Stimulated activated naive CD4-positive, alpha-beta T cell treated with Interleukin-2 at 50 U/mL for 16 hours (primary cell): ENCODE measurements at places on chromosomes 4 and X.

- DNase-seq = no peak
Observed at GRCh38 chr4:177302371-177303100, 7.1 kb upstream of the NEIL3 start.

DNA sequence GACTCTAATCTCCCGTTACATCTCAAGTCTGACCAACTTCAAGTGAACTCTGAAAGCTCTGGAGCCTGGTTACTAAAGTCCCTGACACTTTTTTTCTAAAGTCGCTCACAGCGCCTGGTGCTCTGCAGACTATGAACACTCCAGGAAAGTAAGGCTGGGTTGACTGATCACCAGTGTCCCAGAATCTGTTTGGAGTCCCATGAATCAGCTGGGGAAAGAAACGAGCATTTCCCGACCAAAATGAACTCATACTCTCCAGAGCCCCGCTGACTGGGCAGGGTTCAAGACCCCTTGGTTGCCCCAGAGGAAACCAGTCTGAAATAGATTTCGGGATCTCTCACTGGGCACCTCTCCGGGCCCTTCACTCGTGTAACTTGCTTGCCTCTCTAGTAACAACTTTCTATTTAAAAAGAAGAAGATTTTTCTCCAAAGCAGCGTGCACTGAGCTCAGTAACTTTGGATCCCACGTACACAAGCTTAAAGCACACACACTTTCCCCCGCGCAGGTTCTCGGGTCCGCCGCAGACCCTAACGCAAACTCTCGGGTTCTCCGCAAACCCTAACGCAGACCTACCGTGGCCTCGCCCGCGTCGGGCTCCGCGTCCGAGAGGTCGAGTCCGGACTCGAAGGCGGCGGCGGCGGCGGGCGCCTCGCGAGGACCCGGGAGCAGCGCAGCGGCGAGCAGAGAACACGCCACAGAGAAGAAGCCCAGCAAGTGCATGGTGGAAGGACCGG, 964 bp downstream of the VEGFC start:
- no peak for DNase-seq

DNA sequence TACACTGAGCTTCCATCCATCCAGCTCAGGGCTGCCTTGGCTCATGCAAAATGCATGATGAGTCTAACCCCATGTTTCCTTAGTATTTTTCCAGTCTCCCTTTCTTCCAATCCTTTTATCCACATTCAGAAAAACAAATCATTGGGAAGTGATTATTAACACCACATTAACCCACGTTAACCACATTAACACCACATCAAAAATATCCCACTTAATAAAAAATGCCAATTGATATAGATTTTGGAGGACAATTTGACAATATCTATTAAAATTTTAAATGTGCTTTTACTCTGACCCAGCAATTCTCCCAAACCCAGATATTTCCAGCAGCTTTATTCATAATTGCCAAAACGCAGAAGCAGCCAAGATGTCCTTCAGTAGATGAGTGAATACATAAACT, 75.6 kb upstream of the SRD5A3 start:
- no peak for DNase-seq

GRCh38 chr4:173135241-173135847, 33.3 kb upstream of the GALNT7 start:
- DNase-seq = no peak

GRCh38 chrX:41025926-41026701, 59.1 kb upstream of the USP9X start:
- no peak for DNase-seq

DNA sequence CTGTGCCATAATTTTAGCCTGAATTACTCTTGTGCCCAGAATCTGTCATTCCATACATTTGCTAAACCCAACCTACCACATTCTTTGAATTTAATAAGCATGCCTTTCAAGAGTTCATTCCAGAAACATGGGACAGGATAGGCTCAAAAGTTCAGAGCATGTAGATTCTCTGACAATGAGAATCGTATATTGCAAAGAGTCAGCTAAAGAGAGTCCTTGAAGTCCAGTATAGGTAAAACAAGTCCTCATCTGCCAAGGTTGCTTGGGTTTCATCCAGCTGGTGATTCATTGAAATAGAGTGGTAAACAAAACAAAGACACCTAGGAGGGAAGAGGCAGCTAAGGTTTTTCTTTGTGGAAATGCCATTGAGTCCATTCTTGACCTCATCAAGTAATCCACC, 249.3 kb upstream of the DIPK2B start:
- no peak for DNase-seq

DNA sequence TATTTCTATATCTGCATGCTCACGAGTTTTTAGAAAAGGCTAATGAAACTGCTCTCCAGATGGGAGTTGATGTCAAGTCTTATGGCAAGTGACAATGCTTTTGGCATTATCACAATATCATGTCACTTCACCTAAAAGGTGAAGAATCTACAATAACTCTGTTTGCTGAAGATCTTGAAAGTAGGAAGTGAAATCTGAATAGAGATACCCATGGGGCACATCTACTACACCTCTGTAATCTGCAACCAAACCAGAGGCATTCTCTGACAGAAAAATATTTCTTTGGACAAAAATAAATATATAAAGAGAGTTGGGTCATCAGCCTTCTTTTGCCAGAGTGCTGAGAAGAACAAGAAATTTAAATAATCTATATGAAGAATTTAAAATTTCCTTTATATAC, 3.9 kb upstream of the VAMP7 start:
- no peak for DNase-seq

- no peak for DNase-seq
Observed at GRCh38 chr4:177041356-177041755, 248.6 kb upstream of the VEGFC start.

DNA sequence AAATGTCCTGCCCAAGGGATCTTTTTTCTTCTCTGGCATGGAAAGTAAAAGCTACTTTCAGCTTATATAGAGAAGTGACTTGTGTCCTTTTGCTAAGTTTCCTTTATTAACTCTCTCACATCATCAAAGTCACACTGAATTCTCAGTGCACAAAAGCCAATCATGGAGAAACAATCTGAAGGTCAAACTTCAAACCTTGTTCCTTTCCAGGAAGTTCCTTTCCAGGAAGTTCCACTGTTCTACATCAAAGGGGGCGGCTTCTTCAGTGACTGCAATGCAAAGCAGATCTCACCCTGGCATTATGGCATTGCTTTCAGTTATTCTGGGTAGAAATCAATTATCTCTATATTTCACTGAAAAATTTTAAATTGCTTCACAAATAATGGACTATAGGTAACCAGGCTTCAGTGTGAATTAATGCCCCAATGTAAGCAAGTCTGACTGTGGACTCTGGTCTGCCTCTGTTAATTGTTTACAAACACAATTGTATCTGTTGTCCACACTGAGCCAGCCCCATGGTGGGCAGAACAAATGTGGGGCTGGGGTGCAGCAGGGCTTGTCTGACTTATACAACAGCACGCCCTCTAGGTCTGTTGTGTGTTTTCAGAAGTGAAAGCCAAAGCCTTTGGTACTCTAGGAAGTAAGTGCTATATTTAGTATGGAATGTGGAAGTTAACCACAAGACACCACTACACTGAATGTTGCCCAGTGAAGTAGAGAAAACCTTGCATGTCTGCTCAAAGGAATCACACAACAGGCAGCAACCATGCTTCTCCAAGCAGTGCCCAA, 98.8 kb downstream of the CDS1 start:
- no peak for DNase-seq

- no peak for DNase-seq
Observed at GRCh38 chr4:118338981-118339765, 13.6 kb downstream of the PRSS12 start.

- no peak for DNase-seq
Observed at GRCh38 chr4:8294036-8294435, 24.5 kb downstream of the HTRA3 start.

GRCh38 chr4:121951521-121952110, at the start of gene TRPC3:
Gene TRPC3, minus strand, starts transcription at chr4:121952060. Its CDS starts 380 bp downstream, at chr4:121951680.
- DNase-seq = peak; percentile 14

GRCh38 chr4:38723726-38724474, 58.9 kb downstream of the TLR10 start:
- no peak for DNase-seq

GRCh38 chrX:44619039-44619438, 76.4 kb upstream of the FUNDC1 start:
- no peak for DNase-seq

- no peak for DNase-seq
Observed at GRCh38 chr4:111871802-111872201, 273.5 kb upstream of the FAM241A start.
